ENCODE measurements at places on chromosomes 3 and 15. TPM values are rescaled to one million over a fixed set of nuclear protein-coding genes. Genes with fewer than 3 reads are reported as not detected.

DNA sequence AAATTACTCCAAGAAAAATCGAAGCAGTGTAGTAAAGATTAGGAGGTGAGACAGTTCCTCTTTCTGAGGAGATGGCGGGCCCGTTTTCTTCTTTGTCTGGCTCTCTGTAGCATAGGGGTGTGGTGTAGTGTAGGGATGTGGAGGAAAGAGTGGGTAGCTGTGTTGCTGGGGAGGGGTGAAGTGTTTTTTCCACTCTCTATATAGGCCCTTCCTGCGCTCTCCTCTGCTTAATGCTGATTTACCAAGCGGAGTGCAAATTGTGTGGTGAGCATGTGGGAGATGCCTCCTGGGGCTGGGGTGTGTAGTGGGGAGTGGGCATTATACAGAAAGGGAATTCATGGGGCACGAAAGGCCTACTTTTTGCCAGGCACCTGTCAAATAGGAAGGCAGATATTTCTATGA, 94.9 kb downstream of the ST6GAL1 start:
- DNase-seq = no peak
- peaks cover 4% of the 10 kb centered on the region for H3K4me1 ChIP-seq
- H3K4me3 ChIP-seq = no peak overlapping the region
- no peak overlapping the region for H3K27ac ChIP-seq

The JAGN1 gene
- total RNA-seq = 31.5 TPM

DNA sequence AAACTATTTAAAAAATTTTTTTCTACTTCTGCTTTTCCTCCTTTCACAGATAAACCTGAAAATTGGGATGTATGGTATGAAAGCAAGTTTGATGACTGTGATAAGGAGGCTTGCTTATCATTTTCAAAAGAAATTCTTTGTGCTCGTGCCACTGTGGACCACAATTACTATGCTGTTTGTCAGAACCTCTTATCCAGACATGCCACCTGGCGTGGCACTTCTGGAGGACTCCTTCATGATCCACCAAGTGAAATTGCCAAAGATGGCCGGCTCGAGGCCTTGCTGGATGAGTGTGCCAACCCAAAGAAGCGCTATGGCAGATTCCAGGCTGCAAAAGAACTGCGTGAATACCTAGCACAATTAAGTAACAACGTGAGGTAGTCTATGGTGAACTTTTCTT, 17.8 kb downstream of the DIPK2A start:
- DNase-seq = no peak
- no peaks in the 10 kb centered on the region for H3K27me3 ChIP-seq
- no peak overlapping the region for H3K27ac ChIP-seq
- H3K4me1 ChIP-seq = peaks cover 14% of the 10 kb centered on the region

GRCh38 chr3:136070953-136071949, 105.7 kb downstream of the PPP2R3A start:
- H3K27me3 ChIP-seq = no peaks in the 10 kb centered on the region
- DNase-seq = peak; percentile 87
- peak overlapping the region; percentile 52 for H3K4me3 ChIP-seq

DNA sequence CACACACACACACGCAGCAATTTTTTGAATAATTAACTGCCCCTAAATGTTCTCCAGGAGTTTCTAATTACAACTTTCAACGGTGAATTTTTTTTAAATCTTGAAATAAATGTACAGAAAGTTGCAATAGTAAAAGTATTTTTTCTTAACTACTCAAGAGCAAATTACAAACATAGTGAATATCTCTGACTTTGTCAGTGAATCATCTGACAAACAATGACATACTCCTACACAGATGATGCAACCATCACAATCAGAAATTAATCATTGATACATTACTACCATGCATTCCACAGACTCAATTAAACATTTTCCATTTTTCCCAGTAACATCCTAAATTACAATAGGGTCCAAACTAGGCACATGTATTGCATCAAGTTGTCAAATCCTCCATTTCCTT, 597.3 kb downstream of the NAALADL2 start:
- DNase-seq = no peak
- H3K36me3 ChIP-seq = no peaks in the 10 kb centered on the region
- no peaks in the 10 kb centered on the region for H3K27me3 ChIP-seq
- H3K4me1 ChIP-seq = peaks cover 3% of the 10 kb centered on the region

DNA sequence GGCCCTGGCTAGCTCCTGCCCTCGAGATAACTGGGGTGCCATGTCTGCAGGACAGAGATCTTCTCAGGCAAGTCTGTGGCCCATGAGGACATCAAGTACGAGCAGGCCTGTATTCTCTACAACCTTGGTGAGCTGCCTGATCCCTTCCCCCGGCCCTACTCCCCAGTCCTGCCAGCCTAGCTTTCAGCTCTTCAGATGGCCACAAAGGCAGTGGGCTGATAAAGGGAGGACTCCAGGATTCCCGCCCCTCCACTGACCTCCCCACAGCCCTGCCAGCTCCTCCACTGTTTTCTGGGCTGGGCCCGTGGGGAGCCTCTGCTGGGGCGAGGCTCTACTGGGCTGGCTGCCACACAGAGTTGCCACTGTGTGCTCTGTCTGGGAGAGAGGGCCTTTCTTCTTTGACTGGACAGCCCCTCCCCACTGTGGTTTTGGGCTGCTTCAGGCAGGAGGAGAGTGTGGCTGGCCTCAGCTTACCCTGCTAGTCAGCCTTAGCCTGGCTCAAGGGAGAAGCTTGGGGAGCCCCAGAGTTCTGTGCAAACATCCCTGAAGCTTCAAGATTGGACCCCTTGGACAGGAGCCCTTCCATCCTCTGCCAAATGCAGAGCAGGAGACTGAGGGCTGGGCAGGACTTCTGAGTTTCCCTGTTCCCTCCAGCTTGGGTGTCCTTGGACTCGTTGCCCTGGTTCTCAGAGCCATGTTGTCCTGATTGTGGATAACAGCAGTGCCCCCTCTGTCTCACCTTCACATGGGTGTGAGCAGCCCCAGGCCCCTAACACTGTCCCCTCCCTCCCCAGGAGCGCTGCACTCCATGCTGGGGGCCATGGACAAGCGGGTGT, 24.4 kb downstream of the PTPN23 start:
- H3K36me3 ChIP-seq = peaks cover 6% of the 10 kb centered on the region
- DNase-seq = no peak
- peak overlapping the region; percentile 70 for H3K27ac ChIP-seq
- peaks cover 15% of the 10 kb centered on the region for H3K4me1 ChIP-seq
- H3K4me3 ChIP-seq = no peak overlapping the region

DNA sequence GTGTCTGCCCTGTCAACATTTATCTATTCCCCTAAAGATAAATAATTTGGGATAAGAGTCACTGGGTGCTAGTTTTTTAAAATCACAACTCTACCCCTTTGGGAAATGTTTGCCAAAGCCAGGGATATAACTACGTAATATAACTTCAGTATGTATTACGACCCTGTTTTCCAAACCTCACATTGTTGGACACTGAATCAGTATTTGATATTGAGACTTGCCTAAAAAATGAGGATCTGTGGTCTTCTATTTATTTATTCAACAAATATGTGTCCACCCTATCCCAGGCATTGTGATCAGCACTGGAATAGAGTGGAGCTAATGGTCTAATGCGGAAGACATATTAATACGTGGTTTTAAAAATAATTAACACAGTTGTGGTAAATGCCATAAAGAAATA, 4.5 kb upstream of the MGA start:
- peak overlapping the region; percentile 42 for H3K27ac ChIP-seq
- DNase-seq = no peak
- no peak overlapping the region for H3K4me3 ChIP-seq
- H3K27me3 ChIP-seq = no peaks in the 10 kb centered on the region
- H3K4me1 ChIP-seq = peaks cover 29% of the 10 kb centered on the region

GRCh38 chr3:113231827-113232253, 20.5 kb downstream of the BOC start:
- no peak overlapping the region for H3K4me3 ChIP-seq
- no peak for DNase-seq
- H3K4me1 ChIP-seq = peaks cover 45% of the 10 kb centered on the region
- peaks cover 3% of the 10 kb centered on the region for H3K36me3 ChIP-seq

The CACNA2D2 gene
- total RNA-seq = 0.13 TPM

All from osteocyte (in vitro differentiated cells).